Dermis blood vessel endothelial cell (primary cell): ENCODE measurements at places on chromosomes 11 and 22. TPM values are rescaled to one million over a fixed set of nuclear protein-coding genes. Genes with fewer than 3 reads are reported as not detected.

GRCh38 chr11:61489833-61490721, 18.5 kb upstream of the LRRC10B start:
- DNase-seq: no peak

DNA sequence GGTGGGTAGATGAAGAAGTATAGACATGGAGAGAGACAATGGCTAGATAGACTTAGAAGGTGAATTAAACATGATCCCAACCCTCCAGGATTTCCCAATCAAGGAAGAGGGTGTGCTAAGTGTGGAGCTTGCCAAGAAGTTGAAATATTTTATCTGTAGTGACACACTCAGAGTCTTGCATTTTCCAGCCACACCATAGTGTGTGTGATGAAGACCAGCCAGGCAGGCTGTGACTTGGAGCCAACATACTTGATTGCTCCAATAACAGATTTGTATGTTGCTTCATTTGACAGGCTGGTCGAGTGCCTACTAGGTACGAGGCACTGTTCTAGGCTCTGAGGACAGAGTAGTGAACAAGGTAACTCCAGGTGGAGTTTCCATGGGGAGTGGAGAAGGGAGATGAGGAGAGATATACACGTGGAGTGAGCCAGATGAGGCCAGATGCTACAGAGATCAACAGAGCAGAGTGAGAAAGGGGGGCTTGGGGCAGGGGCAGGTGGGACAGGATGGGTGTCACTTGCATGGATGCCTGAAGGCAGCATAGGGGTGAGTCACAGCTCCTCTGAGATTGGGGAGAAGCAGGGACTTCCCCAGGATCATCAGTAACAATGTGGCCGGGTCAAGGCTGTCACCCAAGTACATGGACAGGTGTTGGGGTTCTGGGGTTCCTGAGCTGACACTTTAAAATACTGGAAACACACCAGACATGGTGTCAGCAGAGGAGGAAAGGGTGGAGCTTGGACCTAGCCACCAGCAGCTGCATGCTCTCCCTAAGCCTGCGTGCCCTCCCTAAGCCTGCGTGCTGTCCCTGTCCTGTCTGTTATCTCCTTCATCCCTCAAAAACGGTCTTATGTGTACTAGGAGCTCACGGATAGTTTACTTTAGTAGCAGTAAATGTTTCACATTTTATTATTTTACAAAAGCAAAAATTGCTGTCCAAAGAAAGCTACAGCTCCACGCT, 23.6 kb downstream of the PDGFB start:
- no peak for DNase-seq

The DRD2 gene
- not detected in 2 replicates for total RNA-seq

DNA sequence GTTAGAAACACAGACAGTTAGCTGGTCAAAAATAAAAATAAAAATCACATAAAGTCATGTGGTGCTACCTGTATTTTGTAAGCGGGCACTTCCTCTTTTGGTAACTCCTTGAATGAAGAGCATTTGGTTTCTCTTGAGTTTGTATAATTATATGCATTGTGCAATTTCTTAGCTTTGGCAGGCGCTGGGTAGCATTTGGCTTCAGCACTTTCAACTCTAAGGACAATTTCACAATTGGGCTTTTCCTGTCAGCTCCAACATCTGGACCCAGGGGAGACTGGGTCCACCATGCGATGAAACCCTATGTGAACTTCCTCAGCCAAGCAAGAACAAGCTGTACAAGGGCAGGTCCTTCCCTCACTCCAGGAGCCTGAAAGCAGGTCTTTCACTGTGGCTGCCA, 169.1 kb downstream of the RRAS2 start:
- DNase-seq: no peak

DNA sequence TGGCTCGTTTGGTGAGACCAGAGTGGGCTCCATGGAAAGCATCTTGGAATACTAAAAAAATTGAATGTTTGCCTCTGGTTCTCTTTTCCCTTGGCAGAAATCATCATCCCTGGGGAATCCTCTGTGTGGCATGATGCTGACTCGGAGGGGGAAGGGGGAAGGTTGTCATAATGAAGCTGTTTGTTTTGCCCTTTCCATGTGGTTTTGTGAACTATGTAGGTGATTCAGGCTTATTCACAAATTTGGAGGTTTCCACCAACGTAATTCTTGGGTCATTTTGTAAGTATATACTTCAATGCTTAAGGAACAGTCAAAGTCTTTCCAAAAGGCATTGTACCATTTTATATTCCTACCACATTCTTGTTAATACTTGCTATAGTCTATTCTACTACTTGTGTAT, 754.0 kb upstream of the FAT3 start:
- no peak for DNase-seq

- no peak for DNase-seq
These were observed 13.1 kb downstream of the GRIK4 start for GRCh38 chr11:120524536-120525085.

DNA sequence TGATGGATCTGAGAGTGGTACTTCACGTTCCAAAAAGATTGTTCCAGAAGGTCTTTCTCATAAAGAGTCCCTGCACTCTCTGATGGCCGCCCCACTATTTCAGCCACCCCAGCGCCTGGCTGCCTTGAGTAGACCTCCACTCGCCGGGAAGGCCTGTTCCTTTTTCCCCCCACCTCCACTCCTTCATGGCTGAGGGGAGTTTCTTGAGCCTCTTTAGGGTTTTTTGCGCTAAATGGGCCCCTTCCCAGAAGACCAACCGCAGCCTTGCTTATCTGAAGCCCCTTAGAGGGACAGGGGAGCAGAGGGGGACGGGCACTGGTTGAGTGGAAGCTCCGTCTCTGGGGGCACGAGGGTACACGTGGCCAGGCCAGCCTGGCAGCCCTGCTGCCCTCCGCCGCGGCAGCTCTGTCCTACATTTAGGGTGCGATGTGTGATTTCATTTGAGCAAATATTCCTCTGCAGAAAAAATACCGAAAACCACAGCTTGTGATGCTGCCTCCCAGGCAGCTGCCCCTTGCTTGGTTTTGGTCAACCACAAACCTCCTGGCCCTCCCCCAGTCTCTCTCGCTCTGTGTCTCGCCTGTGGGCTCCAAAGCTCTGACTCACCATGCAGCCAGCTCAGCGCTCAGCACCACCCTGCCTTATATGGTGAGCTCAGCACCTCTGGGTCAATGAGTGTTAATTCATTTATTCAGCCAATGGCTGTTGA, 88.7 kb downstream of the TP53I11 start:
- peak; percentile 94 for DNase-seq
